ENCODE measurements at places on chromosomes 4 and X.
A peak's percentile ranks its signal among the peaks of the same experiment; 100 is the strongest.

GRCh38 chrX:7233580-7234406 lies 85.8 kb upstream of the PUDP start:
- no peak for DNase-seq

- DNase-seq: no peak
Measured at GRCh38 chr4:155899891-155900290, 3.6 kb upstream of the TDO2 start.

DNA sequence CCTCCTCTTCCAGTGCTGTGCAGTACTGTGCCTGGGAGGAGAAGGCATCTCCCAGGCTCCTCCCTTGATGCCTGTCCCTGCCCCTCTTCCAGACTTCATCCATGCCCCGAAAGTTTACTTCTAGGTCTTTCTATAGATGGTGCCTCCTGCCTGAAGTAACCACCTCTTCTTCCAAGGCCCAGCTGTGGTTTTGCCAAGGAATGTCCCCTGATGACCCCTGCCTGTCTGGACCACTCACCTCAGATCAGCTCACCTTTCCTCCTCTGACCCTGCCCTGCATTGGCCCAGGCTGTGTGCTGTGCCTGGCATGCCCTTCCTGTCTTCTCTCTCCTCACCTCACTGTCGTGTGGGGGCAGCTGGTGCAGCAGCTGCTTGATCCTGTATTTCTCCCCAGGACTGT lies 6.8 kb downstream of the PRICKLE3 start:
- no peak for DNase-seq

DNA sequence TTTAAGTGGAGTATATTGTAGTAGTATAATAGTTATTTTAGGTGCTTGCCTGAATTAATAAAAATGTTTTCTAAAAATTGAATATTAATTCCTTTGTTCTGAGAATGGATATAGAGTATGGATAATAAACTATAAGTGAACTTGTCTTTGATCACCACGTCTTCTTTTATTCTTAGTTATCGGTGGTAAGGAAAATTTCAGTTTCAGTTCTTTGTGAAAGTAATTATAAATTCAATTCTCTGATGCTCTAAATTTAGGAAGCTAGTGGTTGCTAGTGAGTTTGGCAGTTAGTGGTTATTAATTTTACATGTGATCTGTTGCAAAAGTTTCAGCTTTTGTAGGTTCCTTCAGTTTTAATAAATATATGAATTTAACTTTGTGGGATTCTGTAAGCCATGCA lies 30.8 kb downstream of the MRPL1 start:
- no peak for DNase-seq

- DNase-seq: no peak
Measured at GRCh38 chr4:165874072-165874790, 1.2 kb downstream of the TLL1 start.

GRCh38 chrX:8743126-8743732 lies 11.3 kb upstream of the ANOS1 start:
- peak; percentile 34 for DNase-seq

DNA sequence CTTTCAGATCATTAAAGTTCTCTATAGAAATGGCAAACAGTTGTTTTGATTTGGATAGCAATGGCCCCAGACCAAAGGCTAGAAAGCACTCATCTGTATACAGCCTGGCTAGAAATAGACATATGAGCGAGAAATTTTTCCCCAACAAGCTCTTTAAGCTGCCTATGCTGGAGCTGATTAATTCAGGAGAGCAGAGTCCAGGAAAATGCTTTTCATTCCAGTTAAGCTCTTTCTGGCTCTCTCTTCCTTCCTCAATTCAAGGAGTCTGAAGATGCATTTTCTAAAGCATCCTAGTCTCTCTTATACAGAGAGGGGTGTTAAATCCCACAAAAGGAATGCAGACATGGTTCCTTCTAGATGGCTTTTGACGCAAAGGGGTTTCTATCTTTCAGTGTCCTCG lies 141.7 kb upstream of the RAI2 start:
- no peak for DNase-seq

DNA sequence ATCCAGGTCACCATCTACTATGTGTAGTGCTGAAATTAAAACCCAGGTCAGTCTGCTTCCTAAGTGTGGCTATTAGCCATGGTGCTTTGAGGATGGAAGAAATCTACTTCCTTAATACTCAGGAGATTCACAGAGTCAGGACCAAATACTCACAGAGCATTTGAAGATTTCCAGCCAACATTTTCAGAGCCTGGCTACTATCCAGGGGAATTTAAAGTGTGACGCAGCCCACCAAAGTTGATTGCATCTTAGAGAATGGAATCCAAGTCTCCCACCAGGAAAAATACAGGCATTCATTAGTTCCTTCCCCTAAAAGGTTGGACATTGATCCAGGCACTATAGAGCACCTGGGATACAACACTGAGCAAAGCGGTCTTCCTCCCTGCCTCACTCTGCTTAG lies 83.8 kb downstream of the HS3ST1 start:
- DNase-seq: no peak

DNA sequence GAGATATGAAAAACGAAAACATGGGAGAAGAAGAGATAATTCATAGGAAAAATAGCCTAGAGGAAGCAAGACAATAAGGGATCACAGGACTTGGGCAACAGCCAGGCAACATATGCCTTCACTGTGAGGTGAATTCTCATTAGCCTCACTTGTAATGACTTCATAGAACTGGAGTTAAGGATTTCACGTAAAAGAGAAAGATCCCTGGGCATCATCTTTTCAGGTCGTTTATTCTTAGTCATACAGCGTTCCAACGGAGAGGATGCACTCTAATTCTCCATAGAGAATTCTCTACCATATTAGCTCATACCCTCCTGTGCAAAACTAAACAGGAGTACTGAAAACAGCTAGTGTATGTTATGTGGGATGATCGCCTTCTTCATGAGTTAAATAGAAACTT lies 1.4 kb downstream of the PRKG2 start:
- DNase-seq: no peak

- DNase-seq: no peak
Measured at GRCh38 chr4:102868153-102868780, 525 bp upstream of the CISD2 start.

- no peak for DNase-seq
Measured at GRCh38 chrX:120308558-120308957, 2.7 kb downstream of the TMEM255A start.

DNA sequence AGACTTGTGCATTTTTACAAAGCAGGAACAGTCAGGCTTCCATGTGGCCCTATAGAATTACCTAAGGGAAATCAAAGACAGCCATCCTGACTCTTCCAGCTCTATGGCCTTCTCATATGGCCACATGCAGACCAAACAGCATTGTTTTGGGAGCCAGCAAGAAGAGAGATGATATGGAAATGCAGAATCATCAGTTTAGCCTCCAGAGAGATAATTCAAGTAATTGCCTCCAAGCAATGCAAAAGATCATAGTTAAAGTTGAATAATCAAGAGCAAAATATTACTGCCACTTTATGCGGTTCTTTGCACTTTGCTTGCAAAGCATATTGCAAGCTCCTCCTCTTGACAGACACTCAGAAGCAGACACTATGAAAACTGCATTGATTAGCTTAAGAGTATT lies 207.4 kb downstream of the ARHGAP24 start:
- no peak for DNase-seq

DNA sequence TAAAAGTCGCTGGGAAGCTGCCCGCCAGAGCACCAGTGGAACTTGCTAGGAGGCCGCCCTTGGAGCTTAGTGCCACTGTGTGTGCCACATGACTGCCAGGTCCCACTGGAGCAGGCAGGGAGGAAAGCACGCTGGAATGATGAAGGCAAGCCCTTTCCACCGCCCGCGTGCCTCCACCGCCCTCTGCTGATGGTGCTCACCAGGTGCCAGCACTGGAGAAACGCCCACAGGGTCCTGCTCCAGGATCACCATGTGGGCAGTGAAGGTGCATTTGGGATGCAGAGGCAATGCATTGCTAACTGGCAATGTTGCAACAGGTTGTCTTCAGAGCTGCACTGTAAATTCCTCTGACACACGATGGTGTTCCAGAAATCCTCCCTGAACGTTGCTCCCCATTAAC lies 76.3 kb downstream of the SHROOM2 start:
- no peak for DNase-seq

DNA sequence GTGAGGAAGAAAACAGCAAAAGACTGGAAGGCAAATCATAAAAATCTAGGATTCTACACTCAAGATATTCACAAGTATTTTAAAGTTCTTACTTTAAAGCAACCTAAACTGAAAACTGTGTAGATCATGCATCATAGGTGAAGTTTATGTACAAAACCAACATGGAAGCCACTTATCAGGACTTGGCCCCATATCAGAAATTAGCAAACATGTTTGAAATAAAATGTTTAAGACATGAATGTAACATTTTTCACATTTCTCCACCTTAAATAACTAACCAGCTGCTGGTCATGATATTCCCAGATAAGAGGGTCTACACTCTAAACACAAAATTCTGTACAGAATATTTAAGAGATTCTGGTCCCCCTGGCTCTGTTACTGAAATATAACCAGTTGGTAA lies 38.5 kb downstream of the APBB2 start:
- no peak for DNase-seq

- DNase-seq: no peak
Measured at GRCh38 chr4:123579961-123580360, 183.4 kb downstream of the SPRY1 start.

DNA sequence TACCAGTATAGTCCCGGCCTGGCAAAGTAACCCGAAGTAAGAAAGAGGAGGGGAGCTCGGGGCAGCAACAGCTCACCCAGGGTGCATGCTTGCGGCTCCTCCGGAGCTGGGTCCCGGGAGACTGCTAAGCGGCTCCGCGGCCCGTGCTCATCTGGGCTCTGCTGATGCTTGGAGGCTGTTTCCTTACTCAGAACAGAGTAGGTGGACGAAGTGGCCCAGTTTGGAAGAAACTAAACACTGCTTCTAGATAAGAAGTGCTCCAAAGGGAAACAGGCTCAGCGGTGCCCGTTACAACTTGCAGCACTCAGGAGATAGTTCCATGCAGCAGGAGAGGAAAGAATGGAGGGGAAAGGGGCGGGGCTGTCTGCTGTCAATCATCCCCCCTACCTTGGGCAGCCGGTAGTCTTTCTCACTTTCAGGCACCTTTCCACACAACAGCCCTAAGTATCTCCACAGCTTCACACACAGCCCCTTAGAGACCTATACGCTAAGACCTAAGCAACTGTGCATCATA lies at the start of gene COL4A6:
TSS of gene COL4A6 (minus strand) at position 313 of the 514 bp plus-strand sequence. CDS start at position 87, 226 bp downstream.
- DNase-seq: peak; percentile 10

GRCh38 chr4:119261986-119262385 lies 49.5 kb downstream of the USP53 start:
- DNase-seq: no peak

GRCh38 chrX:142040906-142041305 lies 137.2 kb downstream of the MAGEC1 start:
- no peak for DNase-seq

- no peak for DNase-seq
Measured at GRCh38 chrX:132757066-132757623, 201.3 kb downstream of the HS6ST2 start.

DNA sequence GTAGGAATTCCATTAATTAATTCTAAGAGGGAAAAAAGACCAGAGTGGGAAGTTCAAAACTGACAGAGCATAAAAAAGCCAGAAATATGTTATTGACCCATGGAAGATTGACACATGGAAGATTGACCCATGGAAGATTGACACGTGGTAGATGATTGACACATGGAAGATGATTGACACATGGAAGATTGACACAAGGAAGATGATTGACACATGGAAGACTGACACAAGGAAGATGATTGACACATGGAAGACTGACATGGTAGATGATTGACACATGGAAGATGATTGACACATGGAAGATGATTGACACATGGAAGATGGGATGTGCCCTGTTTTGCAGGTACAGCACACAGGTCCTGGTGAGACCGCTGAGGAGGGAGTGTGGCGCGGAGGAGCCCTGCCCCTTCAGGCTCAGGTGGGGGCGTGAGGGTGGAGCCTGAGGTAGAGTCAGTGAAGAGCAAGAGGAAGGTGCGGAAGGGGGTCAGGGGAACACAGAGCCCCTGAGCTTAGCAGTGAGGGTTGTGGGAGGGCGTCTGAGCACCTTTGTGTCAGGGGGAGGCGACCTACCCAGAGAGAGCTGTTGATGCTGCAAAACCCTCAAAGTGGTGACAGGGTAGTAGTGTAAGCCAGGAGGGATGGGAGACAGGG lies 15.8 kb upstream of the PDE6B start:
- DNase-seq: no peak

- no peak for DNase-seq
Measured at GRCh38 chr4:147299205-147299604, 181.7 kb upstream of the EDNRA start.

- no peak for DNase-seq
Measured at GRCh38 chr4:15873117-15873516, 65.4 kb downstream of the FGFBP1 start.

DNA sequence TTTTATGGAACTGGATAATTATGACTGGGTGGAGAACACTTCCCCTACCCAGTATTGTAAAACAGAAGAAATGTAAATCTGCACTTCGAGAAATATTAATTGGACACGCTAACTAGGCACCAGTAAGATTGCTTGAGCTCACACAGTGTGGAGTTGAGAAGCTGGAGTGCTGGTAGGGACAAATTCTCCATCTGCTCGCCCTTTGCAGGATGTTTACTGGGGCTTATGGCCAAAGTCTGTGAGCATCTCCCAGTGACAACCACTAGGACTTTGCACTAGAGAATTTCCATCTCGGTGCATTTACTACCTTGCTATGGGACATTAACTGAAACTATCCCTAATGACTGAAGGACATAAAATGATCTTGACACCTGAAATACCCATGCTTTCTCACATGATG lies 33.7 kb upstream of the GPR34 start:
- DNase-seq: no peak

DNA sequence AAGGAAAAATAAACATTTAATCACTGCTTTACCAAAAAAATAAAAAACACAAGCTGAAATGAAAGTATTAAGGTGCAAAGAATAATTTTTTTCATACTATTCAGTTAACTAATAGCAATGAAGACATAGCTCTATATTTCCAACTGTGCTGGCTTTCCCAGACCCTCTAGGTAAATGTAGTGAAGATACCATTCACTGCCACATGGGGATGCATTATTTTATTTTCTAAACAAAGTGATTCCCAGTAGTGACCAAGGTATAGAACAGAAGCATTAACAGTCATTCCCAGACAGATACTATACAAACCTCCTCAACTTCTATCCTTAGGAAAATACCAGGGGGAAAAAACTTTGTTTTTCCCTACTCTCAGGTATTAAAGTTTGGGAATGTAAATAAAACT lies 39.4 kb downstream of the ANTXR2 start:
- DNase-seq: no peak

GRCh38 chrX:40205471-40205870 lies 107.7 kb upstream of the BCOR start:
- DNase-seq: no peak

GRCh38 chr4:22417408-22417807 lies 98.5 kb downstream of the ADGRA3 start:
- DNase-seq: no peak

DNA sequence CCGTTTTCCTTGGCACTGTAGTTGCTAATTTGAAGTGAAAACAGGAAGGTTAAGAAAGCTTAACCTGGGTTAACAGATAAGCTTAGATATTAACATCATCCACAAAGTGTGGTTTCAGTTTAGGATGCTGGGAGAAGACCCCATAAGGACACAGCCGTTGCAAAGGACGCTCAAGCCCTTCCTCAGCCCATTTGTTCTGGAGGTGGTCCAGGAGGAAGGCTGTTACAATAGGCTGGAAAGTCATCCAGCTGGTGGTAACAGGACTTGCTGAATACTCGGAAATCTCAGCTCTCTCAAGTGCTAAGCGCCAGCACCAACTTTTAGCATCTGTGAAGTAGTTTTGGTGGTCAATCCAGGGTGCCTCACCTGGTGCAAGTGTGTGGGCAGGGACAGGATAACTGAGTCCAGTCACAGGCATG lies 14.2 kb downstream of the CHST7 start:
- DNase-seq: no peak

- DNase-seq: no peak
Measured at GRCh38 chr4:115360431-115360830, 247.0 kb upstream of the NDST4 start.

- no peak for DNase-seq
Measured at GRCh38 chr4:149902242-149902641, 86.6 kb upstream of the IQCM start.
